Cardiac muscle cell (in vitro differentiated cells and primary cell): ENCODE measurements at places on chromosomes 6 and 20. TPM values are rescaled to one million over a fixed set of nuclear protein-coding genes. Genes with fewer than 3 reads are reported as not detected.

GRCh38 chr20:142290-142689 is at the start of gene DEFB126:
Gene DEFB126 (plus strand): TSS chr20:142590. CDS start chr20:142629, 39 bp downstream.
- no peak for DNase-seq

DNA sequence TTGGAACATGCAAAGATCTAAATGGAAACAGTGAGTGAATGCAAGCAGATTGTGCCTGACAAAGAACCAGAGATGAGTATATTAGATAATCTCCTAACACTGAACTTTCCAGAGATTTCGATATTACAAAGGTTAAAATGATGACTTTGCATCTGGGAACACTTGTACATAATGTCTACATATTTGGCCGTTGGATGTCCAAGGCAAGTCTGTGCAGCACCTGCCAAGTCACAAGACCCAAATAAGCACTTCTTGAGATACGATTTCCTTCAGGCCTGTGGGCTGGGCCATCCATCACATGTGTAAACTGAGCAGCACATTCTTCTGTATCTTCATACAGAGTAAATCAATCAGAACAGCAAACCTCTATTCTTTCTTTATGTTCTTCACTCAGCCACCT is 32.5 kb upstream of the SMLR1 start:
- DNase-seq = no peak

DNA sequence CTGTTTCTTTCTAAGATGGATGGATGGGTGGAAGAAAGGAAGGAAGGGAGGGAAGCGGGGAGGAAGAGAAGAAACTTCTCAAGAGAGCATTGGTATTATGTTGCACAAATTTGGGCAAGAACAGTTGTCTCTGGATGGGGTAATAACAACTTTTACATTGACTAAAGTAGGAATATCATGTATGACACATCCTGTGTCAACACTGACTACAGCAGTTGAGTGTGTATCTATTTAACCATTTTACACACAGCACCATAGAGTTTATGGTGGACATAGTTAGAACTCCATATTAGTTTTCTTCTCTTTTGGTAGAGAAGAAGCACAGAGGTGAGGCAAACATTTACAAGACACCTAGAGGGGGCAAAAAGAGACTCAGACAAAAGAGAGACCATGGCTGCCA is 44.2 kb upstream of the RNF146 start:
- DNase-seq = no peak

DNA sequence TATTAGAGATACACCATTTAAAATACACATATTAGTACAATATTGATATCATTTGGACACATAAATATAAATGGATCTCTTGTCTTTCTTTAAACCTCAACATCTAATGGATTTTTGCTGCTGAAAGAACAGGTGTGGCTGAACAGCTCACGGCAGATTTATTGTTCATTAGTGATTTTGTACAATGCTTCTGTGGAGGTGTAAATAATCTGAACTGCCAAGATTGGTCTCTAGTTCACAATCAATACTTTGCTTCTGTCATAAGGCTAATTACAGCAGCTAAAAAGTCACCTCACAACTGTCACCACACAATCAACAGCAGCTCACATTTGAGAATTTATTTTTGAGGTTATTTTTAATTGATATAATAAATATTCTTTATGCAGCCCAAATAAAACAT is 162.0 kb upstream of the SIM1 start:
- DNase-seq = no peak

DNA sequence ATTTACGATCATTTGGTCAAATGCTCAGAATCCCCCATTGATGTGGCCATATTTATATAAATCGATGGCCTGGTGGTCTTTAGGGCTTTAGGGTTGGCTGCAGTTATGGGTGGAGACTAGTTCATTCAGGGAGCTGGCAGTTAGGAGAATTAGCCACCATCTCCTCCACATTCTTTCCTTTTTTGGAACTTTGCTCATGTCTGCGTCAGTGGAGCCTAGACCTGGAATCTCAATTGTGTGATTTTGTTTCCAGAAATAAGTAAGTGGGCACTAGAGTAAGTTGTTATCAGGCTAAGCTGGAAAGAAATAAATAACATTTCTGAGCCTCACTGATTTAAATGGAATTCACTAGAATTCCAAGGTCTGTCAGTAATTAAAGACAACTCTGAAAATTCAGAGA is 29.0 kb upstream of the ELOVL5 start:
- DNase-seq = no peak

DNA sequence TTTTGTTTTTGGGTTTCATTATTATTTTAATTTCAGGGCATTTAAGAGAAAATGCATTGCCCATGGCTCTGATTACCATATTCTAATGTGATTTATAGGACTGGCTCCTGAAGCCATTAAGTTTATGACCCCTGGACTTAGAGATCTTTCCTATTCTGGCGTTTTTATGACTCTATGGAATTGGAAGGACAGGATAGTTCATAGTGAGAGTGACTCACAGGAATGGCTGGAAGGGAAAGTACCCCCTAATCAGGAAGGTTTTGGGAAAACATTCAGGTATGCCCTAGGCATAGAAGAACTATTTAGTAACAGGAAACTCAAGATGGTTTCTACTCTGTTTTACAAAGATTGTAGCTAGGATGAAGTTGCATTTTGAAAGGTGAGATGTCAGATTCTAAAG is 108.6 kb upstream of the SLC2A12 start:
- DNase-seq = no peak

The SPTLC3 gene
- total RNA-seq = 2.2 and 2.6 TPM in 2 replicates

DNA sequence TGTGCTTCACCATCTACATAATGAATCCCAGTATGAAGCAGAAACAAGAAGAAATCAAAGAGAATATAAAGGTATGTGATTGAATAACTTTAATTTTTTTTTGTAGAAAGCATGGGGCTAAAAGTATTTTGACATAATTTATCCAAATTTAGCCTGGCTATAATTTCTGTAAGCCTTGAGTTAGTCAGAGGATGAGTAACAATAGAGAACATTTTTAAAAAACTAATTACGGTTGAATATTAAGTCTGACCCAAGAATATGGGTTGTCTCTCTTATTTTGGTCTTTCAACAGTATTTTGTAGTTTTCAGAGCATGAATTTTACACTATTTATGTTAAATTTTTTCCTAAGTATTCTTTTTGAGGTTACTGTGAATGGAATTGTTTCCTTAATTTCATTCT is 2.5 kb downstream of the GMNN start:
- no peak for DNase-seq
